ENCODE measurements at places on chromosomes 16 and 17.

- no peaks in the 10 kb centered on the region for H3K36me3 ChIP-seq
- no peaks in the 10 kb centered on the region for H3K27me3 ChIP-seq
- H3K4me3 ChIP-seq = no peak overlapping the region
- no peak for DNase-seq
Observed at GRCh38 chr17:80018917-80019651, 16.6 kb downstream of the TBC1D16 start.

DNA sequence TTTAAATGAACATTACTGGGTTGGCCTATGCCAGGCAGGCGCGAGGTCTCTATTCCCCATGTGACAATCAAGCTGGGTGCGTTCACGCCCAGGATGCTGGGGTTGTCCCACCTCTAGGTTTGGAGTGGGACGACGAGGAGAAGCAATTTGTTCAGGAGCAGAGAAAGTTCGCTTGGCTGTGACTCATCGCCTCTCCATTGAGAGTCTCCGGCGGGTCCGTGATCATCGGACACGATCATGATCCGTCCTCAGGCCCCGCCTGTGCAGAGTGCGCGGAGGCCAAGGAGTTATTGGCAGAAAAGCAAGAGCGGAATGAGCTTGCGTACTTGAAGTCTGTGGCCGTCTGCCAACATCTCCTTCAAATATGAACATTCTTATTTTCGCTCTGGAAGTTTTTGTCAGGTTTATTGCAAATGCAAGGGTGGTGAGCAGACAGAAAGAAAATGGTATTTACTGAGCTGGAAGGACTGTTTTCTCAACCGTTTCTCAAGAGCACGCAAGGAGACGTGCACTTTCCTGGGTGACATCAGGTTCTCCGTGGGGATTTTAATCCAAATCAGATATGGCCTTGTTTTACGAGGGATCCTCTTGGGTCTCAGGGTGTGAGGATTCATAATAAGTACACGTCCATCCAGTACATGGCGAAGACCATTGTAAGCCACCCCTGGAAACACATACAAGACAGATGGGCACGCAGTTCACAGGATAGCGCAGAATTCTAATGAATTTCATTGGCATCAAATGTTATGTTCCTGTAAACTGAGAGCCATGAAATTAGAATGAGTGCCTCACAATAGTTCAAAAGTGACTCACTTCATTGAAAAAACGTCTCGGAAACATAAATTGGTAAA lies 70.1 kb upstream of the CREBBP start:
- no peaks in the 10 kb centered on the region for H3K36me3 ChIP-seq
- DNase-seq = no peak
- H3K4me1 ChIP-seq = no peaks in the 10 kb centered on the region

GRCh38 chr16:4385066-4385788 lies 13.6 kb downstream of the VASN start:
- no peaks in the 10 kb centered on the region for H3K27me3 ChIP-seq
- DNase-seq = no peak
- no peaks in the 10 kb centered on the region for H3K36me3 ChIP-seq
- no peak overlapping the region for H3K27ac ChIP-seq
- no peak overlapping the region for H3K4me3 ChIP-seq

GRCh38 chr16:52182840-52183239 lies 364.1 kb downstream of the TOX3 start:
- H3K27me3 ChIP-seq = no peaks in the 10 kb centered on the region
- DNase-seq = no peak
- H3K36me3 ChIP-seq = no peaks in the 10 kb centered on the region
- H3K4me1 ChIP-seq = no peaks in the 10 kb centered on the region
- no peak overlapping the region for H3K27ac ChIP-seq

- peaks cover 7% of the 10 kb centered on the region for H3K4me1 ChIP-seq
- H3K36me3 ChIP-seq = no peaks in the 10 kb centered on the region
- peaks cover 67% of the 10 kb centered on the region for H3K27me3 ChIP-seq
- no peak for DNase-seq
- no peak overlapping the region for H3K4me3 ChIP-seq
Observed at GRCh38 chr16:3183445-3184139, 4.4 kb upstream of the OR1F1 start.

DNA sequence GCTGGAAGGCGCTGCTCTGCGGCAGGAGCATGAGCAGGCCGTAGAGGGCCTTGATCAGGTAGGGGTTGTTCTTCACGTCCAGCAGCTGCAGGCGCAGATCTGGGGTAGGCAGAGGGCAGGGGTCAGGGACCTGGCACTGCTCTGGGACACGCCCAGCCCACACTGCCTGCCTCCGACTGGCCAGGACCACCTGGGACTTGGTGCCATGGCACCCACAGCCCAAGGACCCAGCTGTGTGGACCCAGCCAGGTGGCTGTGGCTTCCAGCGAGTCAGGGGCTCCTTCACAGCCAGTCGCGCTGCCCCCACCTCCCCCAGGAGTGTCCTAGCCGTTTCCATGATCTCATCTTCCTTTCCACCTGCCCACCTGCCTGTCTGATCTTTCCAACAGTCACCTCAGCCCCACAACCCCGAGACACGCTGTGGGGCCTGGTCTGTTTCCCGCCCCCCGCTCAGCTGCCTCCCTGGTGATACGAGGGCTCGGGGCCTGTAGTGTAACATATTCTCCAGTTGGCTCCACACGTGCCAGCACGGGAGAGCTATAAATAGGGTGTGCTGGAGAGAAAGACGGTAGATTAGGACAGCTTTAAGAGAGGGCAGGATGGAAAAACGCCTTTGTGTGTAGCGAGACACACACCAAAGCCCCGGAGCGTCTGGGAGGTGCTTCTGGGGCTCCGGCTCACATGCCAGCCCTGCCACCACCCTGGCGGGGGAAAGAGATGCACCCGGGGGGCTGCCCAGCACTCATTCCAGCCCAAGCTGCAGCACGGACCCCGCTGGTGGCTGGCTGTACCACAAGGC lies 7.2 kb upstream of the MTSS2 start:
- H3K36me3 ChIP-seq = no peaks in the 10 kb centered on the region
- peak overlapping the region; percentile 32 for H3K27ac ChIP-seq
- no peaks in the 10 kb centered on the region for H3K27me3 ChIP-seq

DNA sequence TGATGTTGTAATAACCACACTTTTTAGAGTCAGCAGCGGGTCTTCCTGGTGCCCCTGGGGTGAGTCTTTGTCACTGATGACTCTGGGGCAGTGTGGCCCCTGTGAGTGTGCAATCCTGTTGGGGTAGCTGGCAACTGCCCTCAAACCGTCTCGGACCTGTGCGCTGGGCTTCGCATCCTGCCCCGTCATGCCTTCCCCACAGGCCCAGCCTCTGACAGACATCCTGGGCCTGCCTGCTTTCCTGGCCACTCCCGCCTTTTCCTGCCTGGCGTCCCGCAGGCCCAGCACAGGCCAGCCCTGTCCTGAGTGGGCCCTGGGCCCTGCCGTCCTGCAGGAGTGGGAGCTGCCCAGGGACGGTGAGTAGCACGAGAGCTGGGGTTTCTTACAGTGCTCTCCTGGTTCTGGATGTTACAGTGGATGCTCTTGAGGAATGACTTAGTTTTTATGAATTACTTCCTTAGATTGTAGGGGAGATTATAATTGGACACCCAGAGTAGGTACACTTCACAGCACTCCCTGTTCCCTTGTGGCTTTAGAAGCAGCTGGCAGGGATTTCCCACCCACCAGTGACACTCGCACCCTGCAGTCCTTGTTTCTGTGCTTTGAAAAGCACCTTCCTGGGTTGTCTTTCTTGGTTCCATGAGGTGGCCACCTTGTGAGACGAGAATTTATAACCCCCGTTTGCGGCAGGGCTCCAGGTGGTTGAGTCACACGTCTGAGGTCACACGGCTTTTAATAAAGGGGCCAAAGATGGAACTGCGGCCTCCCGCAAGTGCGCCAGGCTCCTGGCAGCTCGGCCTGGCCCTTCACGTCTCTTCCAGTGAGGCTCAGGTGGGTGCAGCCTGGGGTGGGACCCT lies 50.0 kb upstream of the CAPN15 start:
- peak overlapping the region; percentile 92 for H3K27ac ChIP-seq
- DNase-seq = peak; percentile 34
- peak overlapping the region; percentile 61 for H3K4me3 ChIP-seq

Data from kidney (tissue), 22 donors.